NCI-H187 treated with DMSO at 0.1 percent for 48 hours (cell line): ENCODE measurements at places on chromosomes 12 and 14.

GRCh38 chr14:24280797-24281460 is 9.5 kb upstream of the RABGGTA start:
- no peak for DNase-seq

DNA sequence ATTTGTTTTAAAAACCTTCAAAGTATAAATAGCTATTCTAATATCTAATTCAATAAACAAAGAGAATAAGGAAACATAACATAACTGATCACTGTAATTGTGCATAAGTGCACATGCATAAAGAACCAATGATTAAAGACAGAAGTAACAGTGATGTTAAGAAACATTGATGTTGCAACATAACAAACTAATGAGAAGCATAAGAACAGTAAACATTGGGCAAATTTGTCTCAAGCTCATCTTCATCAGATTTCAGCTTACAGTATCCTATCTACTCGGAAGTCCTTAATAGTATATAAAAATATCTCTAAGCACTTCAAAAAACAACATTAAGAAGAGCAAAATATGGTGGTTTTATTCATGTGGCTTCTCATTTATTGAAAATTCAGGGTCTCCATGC is 97.6 kb downstream of the GARIN6 start:
- no peak for DNase-seq

- no peak for DNase-seq
Observed at GRCh38 chr14:34453226-34453625, 8.8 kb downstream of the SPTSSA start.

GRCh38 chr12:131102493-131102931 is 148.8 kb downstream of the ADGRD1 start:
- DNase-seq: no peak

GRCh38 chr14:98725676-98726075 is 546.3 kb downstream of the BCL11B start:
- DNase-seq: no peak

DNA sequence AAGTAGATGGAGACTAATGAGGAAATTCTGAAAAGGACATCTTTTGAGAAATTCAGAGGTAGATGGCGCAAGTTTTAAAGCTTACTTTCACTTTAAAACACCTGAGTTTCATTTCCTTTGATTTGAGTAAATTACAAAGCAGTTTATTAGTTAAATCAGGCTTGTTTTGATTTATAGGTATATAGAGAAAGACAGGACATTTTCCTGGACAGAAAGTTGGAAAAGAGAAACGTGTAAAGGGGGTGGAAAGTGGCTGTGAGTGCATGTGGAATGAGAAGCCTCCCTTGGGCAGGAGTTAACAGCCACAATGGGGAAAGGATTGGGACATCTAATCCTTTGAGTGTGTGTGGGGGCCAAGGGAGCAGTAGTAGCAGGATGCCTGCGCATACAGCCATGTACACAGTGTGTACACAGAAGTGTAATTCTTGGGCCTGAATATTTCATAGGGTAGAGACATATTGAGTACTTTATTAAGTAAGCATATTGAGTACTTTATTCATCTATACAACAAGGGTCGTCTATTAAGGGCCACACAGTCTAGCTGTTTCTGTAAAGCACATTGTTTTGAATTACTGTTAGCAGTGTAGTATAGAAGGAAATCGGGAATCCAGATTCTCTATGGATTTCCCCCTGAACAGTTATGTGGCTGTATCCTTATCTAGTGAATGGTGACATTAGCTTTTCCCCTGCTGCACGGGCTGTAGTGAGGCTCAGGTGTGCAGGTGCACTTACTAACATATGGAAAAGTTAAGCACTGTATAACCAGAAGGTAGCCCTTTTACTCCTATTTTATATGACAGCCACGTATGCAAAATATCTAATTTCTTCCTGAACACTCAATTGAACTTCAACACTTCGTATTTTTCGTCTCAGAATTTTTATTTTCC is 19.1 kb downstream of the MARK3 start:
- no peak for DNase-seq

DNA sequence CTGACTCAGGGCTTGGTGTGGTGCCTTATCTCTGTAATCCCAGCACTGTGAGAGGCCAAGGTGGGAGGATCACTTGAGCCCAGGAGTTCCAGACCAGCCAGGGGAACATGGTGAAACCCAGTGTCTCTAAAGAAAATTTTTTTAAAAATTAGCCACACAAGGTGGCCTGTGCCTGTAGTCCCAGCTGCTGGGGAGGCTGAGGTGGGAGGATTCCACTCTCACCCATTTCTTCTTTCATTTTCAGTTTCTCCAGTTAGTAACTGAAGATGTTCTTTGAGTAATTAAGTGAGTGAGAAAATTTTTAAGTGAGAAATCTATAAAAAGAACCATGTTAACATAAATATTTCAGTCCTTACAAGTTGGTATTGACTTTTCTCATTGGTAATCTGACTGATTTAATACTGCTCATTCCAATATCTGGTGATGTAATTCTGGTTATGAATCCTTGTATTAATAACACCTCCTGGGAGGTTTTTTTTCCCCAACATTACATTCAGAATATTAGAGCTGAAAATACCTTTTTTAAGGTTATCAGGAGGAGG is 6.1 kb downstream of the METTL3 start:
- DNase-seq: no peak

- no peak for DNase-seq
Observed at GRCh38 chr12:64042911-64043310, 179.2 kb downstream of the KICS2 start.

DNA sequence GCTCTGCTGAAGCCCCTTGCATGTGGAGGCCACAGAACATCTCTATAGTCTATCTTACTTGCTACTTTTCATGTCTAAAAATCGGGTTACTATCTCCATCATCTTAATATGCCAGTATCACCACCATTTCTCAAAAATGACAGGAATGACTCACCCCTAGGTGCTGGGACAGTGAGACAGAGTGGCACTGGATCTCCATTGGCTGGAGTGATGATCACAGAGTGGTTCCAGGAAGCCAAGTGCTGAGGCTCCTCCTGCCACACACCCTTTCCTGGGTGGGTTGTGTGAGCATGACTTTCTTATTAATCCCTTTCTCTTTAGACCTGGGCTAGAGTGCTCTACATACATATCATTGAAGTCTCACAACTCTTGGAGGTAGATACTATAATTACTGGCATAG is 3.3 kb upstream of the ASCL1 start:
- no peak for DNase-seq

GRCh38 chr14:56328021-56328420 is 209.8 kb downstream of the PELI2 start:
- no peak for DNase-seq

DNA sequence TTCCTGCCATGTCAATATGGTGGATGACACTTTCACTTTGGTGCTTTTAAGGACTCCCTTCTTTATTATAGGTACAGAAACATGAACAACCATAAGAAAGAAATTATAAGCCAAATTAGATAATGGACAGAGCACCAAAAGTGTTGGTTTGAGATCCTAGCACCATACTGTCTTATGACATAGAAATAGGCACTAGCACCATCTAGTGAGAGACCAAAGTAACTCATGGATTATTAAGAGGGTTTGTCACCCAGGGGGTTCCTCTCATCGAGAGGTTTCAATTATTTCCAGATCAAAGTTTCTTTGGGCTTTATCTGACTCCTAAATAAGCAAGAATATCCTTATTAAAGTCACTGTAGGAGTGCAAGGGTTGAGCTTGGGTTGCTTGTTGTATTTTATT is 153.0 kb upstream of the DIO2 start:
- peak; percentile 23 for DNase-seq

DNA sequence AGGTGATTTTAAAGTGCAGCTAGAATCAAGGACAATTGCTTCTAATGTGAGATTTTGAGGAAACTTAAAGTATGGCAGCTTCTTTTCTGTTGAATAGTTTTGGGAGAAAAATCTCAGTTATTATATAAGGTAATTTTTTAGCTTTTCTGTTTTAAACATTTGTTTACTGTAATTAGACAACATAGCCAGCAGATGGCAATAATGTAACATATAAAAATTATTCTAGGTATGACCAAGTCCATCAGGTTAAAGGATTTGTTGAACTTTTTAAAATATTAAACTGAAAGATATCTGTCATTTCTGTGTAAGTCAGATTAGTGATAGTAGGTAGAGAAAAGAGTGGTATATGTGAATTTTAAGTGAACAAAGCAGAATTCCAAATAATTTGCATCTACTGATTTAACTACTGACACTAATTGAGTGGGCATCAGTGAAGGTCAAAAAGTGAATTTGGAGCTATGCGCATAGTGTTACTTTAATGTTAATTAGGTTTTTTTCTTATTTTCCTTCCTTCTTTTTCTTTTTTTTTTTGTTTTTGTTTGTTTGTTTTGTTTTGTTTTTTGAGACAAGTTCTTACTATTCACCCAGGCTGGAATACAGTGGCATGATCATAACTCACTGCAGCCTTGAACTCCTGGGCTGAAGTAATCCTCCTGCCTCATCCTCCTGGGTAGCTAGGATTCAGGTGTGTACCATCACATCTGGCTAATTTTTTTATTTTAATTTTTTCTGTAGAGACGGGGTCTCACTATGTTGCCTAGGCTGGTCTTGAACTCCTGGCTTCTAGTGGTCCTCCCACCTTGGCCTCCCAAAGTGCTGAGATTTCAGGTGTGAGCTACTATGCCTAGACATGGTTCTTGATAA is 18.6 kb downstream of the PRORP start:
- DNase-seq: no peak

- DNase-seq: no peak
Observed at GRCh38 chr12:77339610-77340009, 274.2 kb upstream of the E2F7 start.

DNA sequence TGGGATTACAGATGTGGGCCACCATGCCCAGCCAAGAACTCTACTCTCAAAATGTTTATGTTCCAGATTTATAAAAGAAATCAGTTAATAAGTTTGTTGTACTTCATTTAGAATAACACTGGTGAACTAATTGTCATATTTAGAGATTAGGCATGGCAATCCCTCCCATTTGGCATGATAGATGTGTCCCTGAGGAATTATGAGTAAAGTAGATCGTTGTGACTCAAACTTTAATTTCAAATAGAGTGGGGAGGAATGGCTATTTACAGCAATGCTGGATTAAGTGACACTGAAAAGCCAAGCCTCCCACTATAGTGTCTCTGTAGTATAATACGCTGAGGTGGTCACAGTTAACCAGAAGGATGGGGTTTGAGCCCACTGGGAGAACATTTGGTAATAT is 39.3 kb upstream of the RTRAF start:
- no peak for DNase-seq

DNA sequence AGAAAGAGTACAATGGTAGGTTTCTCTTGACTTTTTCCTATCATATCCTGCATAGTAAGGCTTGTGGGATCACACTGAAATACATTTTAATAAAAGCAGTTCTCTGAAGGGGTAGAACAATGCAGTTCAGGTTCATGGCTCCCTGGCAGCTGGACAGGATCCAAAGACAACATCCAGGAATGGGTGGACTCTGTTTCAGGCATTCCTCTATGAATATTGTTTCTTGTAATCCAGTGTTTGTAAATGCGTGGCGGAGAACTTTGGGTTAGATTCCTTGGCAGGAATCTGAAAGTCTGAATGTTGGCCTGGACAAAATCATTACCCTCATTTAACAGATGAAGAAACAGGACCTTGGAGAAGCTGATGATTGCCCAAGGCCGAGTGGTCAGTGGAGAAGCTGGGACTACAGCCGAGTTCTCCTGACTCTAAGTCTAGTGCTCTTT is 43.5 kb downstream of the SYNE2 start:
- no peak for DNase-seq

GRCh38 chr12:95237315-95237714 is 19.7 kb downstream of the VEZT start:
- DNase-seq: no peak

- DNase-seq: no peak
Observed at GRCh38 chr14:95725685-95726336, 11.9 kb upstream of the TCL1A start.

GRCh38 chr12:114668151-114668885 is 15.7 kb downstream of the TBX3 start:
- DNase-seq: peak; percentile 35

- DNase-seq: no peak
Observed at GRCh38 chr12:92516277-92516600, 186.6 kb upstream of the PLEKHG7 start.

GRCh38 chr12:69966409-69966808 is 141.4 kb downstream of the MYRFL start:
- no peak for DNase-seq
